ENCODE measurements at places on chromosomes 1 and 21.
A peak's percentile ranks its signal among the peaks of the same experiment; 100 is the strongest.

- peak; percentile 84 for DNase-seq
Observed at GRCh38 chr21:29403301-29403700, 104.6 kb downstream of the BACH1 start.

DNA sequence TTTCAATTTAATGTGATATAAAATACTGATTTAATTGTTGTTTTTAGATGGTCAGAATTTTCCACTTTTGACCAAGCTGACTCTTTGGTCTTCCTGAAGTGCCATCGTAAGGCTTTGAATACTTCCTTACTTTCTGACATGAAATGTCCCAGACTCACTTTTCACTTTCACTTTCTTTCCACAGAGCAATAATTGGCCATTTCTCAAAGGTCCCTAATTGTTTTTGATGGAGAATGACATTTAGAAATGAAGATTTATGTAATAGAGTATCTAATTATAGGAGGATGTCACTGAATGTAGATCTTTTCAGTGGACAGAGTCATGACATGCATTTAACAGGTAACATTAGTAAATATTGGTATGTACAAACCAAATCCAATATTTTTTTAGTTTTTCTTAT, 1141.6 kb downstream of the KCNT2 start:
- peak; percentile 2 for DNase-seq

DNA sequence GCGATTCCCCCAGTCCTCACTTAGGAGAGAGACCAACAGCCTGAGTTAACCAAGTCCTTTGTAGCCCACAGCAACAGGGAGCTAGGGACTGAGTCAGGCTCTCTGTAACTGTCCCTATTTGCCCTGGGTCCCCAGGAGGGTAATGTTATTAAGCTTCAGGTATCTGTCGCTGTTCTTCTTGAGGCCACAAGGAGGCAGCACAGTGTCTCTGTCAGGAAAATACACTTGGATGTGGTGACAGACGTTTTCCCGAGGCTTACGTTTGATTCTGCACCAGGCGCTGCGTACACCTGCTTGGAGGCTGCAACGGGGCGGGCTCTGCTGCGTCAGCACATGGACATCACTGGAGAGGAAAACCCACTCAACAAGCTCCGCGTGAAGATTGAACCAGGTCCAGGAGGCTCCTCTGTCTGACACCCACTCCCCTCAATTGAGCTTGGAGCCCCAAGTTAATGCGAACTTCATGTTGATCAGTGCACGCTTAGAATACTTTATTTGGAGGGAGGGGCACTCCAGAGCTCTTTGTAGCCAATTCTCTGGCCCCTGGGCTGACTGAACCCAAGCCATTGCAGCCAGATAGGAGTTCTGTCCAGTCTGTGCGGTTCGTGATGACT, 10.7 kb upstream of the ELF3 start:
- peak; percentile 52 for DNase-seq

GRCh38 chr1:44694863-44695478, 20.5 kb downstream of the ARMH1 start:
- no peak for DNase-seq

GRCh38 chr1:162908236-162908635, 47.3 kb upstream of the CCDC190 start:
- no peak for DNase-seq

DNA sequence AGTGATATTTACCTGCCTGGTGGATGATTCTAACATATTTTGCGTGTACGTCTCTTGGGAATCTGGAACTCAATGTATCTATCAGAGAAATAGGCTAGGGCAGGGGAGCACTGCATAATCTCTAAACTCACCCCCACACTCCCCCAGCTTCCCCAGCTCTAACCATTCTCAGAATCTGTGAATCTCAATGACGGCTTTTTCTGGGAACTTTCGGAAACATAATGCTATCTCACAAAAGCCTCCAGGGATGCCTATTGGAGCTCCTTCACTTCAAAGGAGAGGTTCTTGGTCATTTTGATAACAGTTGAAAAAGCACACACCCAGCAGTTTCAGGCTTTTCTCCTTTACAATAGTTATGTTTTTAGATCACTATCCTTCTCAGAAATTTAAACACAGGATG, 113.8 kb upstream of the MAGI3 start:
- DNase-seq, result no peak

GRCh38 chr1:6957341-6957740, 172.1 kb downstream of the CAMTA1 start:
- no peak for DNase-seq

DNA sequence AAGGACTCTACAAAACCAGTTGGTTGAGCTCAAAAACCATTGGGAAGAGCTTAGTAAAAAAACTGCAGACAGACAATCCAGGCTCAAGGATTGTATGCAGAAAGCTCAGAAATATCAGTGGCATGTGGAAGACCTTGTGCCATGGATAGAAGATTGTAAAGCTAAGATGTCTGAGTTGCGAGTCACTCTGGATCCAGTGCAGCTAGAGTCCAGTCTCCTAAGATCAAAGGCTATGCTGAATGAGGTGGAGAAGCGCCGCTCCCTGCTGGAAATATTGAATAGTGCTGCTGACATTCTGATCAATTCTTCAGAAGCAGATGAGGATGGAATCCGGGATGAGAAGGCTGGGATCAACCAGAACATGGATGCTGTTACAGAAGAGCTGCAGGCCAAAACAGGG, 104.0 kb upstream of the BMP8A start:
- DNase-seq, result peak; percentile 90

DNA sequence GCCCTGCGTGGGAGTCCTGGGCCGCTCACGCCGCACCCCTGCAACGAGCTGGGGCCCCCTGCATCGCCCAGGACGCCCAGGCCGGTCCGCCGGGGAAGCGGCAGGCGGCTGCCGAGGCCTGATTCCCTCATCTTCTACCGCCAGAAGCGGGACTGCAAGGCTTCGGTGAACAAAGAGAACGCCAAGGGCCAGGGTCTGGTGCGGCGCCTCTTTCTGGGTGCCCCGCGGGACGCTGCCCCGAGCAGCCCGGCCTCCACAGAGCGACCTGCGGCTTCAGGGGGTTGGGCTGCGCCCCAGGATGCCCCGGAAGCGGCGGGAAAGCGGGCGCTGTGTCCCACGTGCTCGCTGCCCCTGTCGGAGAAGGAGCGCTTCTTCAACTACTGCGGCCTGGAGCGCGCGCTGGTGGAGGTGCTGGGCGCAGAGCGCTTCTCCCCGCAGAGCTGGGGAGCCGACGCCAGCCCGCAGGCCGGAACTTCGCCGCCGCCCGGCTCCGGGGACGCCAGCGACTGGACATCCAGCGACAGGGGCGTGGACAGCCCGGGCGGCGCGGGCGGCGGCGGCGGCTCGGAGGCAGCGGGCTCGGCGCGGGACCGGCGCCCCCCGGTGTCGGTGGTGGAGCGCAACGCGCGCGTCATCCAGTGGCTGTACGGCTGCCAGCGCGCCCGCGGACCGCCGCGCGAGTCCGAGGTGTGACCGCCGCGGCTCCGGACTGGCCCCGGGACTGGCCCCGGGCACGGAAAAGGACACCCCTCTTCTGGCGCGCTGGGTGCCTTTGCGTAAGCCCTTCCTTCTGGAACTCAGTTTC, 2.7 kb downstream of the FAM110D start:
- peak; percentile 30 for DNase-seq

GRCh38 chr1:169339773-169340172, 27.8 kb downstream of the NME7 start:
- DNase-seq, result no peak

DNA sequence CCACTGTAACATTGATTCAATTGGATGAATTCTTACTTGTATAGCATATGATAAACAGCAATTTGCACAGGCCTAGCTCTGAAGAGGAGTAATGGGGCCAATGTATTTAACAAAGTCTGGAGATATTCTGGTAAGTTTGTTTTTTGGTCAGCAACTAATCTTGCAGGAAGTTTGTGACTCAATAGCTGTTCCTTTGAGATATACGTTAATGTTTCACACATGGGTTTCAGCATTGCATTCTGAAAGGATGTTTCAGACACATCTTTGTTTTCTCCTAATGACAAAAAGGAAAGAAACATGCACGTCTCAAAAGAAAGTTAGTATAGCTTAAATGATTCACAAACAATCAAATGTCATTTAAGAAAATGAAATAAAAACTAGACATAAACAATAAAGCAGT, 49.0 kb downstream of the LTN1 start:
- DNase-seq, result peak; percentile 9

DNA sequence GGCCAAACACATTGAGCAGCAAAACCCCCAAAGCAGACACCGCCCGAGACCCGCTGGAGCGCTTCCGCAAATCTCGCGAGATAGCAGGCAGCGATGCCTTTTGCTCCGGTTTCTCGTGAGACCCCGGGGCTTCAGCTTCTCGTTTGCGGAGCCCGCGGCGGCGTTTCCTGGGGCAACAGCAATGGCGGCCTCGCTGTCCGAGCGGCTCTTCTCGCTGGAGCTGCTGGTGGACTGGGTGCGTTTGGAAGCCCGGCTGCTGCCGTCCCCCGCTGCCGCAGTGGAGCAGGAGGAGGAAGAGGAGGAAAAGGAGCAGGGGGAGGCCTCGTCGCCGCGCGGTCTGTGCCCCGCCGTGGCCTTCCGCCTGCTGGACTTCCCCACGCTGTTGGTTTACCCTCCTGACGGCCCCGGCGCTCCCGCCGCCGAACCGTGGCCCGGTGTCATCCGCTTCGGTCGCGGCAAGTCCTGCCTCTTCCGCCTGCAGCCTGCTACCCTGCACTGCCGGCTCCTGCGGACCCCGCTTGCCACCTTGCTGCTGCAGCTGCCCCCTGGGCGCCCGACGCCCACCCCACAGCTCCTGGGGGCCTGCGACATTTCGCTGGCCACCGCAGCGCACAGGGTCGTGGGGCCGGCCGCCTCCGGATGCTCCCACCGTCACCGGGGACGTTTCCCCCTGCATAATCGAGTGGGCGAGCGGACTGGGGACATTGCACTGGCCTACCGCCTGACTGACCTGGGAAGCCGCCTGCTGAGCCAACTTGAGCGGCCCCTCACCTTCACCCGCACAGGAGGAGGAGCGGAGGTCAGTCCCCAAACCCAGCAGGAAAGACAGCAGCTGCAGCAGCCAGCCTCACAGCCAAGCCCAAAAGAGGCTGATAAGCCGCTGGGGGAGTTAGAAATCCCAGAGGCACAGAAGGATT, at the start of gene MAP10:
TSS of gene MAP10 (plus strand) at position 148 of the 917 bp plus-strand sequence. CDS start at position 182, 34 bp downstream.
- DNase-seq, result peak; percentile 76

DNA sequence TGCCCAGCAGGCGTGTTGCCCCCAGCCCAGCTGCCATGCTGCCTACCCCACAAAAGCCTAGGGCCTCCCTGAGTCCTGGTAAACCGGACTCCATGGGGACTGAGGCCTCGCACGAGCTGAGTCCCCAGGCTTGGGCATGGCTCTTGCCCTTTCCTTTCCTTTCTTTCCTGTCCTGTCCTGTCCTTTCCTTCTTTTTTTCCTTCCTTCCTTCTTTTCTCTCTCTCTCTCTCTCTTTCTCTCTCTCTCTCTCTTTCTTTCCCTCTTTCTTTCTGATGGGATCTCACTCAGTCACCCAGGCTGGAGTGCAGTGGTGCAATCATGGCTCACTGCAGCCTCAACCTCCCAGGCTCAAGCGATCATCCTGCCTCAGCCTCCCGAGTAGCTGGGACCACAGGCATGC, 104.4 kb downstream of the SPSB1 start:
- no peak for DNase-seq

DNA sequence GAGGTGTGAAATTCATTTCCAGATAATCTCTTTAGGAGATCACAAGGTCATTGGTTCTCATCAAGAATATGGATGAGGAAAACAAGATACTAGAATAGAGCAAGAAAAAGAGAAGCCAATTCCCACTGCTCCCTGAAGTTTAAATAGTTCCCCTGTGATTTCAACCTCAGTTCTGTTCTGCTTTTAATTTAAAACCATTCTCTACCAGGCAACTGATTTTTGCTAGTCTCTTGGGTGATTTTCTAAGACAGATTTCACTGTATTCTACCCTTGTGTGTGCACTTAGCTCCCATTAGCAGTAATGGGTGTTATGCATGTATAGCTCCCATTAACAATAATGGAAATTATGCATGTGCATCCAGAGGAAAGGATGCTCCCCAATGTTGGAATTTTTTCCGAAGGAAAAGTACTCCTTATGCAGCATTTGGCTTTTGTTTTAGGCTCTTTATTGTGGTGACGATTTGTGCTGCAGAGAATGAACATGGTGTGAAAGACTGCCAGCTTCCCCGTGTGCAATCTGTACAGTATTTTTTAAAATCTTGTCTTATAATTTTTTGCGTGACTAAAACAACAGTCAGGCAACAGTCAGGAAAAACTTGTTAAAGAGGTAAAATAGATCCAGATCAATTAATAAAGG, 144.0 kb upstream of the ZRANB2 start:
- no peak for DNase-seq

GRCh38 chr1:198220428-198220827, 63.6 kb downstream of the NEK7 start:
- peak; percentile 95 for DNase-seq

DNA sequence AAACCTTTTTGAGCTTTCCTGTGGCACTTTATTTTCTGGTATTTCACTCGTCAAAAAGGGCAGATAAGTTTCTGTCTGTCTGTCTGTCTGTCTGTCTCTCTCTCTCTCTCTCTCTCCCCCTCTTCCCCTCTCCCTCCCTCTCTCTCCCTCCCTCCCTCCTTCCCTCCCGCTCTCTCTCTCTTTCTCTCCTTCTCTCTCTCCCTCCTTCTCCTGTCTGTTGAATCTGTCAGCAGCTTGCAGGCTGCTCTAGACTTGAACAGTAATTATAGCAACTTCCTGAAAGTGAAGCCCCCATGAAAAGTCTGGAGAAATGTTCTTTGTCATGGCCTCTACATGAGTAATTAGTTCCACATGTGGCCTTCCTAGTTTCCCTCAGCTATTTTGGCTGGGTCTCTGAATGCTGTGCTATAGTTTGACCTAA, 275.2 kb upstream of the C1orf105 start:
- DNase-seq, result peak; percentile 73

Data from fibroblast of lung (primary cell).